IMR-90 (cell line): ENCODE measurements at places on chromosomes 3 and 15.

DNA sequence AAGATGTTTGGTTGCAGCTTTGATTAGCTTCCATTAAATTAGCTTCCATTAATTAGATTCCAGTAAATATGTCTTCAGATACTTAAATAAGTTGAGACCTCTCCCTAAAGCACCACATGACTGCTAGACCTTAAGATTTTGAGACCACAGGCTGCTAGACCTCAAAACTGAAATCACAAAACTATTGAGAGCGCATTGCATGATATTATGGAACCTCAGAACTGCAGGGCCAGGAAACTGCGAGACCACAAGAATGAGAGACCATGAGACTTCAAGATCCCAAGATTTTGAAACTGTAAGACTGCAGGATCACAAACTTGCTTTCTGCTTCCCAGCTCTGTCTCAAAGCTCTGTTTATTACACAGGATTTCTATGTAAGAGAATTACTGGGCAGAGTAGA is 87.4 kb downstream of the TRIM42 start:
- no peak overlapping the region for H3K27ac ChIP-seq
- no peaks in the 10 kb centered on the region for H3K27me3 ChIP-seq
- H3K4me1 ChIP-seq: no peaks in the 10 kb centered on the region
- H3K4me3 ChIP-seq: no peak overlapping the region
- no peak for DNase-seq

DNA sequence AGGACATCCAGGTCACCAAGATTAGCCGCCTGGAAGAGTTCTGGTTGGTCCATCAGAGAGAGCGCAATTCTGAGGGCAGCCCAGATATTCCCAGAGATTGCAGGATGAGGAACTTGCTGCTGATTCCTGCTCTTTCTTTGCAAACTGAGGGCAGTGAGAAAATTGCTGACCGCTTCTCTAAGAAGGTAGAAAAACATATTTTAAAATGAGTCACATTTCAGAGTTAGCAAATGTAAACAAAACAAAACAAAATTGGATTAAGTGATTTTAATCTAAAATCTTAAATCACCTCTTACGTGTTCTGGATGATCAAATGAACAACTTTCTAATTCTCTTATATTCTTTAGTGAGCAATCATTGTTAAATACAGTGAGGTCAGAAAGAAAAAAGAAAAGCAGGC is 149.0 kb downstream of the USP13 start:
- no peaks in the 10 kb centered on the region for H3K27me3 ChIP-seq
- H3K36me3 ChIP-seq: no peaks in the 10 kb centered on the region
- H3K4me1 ChIP-seq: peaks cover 4% of the 10 kb centered on the region
- H3K4me3 ChIP-seq: no peak overlapping the region
- no peak overlapping the region for H3K27ac ChIP-seq

GRCh38 chr3:189308608-189309007 is 136.8 kb downstream of the TPRG1 start:
- no peaks in the 10 kb centered on the region for H3K36me3 ChIP-seq
- H3K4me1 ChIP-seq: no peaks in the 10 kb centered on the region
- no peaks in the 10 kb centered on the region for H3K27me3 ChIP-seq
- no peak for DNase-seq
- H3K4me3 ChIP-seq: no peak overlapping the region

DNA sequence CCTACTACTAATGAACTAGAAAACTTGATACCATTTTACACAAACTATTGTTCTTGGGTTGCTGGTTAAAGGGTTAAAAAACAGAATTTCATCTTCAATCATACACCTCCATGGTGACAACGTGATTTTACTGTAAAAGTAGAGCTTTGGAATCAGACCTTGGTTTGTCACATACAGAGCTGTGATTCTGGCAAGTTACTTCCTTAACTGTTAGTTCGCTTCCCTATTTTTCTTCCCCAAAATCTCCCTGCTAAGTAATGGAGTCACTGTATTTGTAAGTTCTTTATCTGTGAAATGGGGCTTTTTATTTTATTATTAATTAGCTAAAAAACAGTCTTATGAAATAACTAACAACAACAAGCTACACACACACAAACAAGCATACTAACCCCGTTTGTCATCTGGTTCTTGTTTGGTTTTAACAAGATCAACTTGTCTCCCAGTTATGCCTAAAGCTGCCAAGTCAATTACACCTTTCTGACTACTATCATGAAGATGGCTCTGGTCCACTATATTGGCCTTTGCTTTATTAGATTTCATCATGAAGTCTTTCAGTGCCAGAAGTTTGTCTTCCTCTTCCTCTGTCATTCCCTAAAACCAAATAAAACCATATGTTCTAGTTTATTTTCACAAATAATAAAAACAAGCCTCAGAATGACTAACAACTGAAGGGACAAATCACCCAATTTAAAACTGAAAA is 38.6 kb downstream of the PIK3R4 start:
- no peak for DNase-seq
- peaks cover 5% of the 10 kb centered on the region for H3K36me3 ChIP-seq
- H3K27ac ChIP-seq: no peak overlapping the region
- H3K4me1 ChIP-seq: no peaks in the 10 kb centered on the region; the same call in 1 of the 2 replicates
- H3K27me3 ChIP-seq: no peaks in the 10 kb centered on the region

GRCh38 chr3:139764936-139765335 is 87.2 kb upstream of the NMNAT3 start:
- DNase-seq: peak; percentile 66
- H3K4me3 ChIP-seq: no peak overlapping the region
- H3K4me1 ChIP-seq: no peaks in the 10 kb centered on the region; the same call in 1 of the 2 replicates
- peaks cover 2% of the 10 kb centered on the region; the same call in 1 of the 2 replicates for H3K27me3 ChIP-seq
- no peak overlapping the region for H3K27ac ChIP-seq

DNA sequence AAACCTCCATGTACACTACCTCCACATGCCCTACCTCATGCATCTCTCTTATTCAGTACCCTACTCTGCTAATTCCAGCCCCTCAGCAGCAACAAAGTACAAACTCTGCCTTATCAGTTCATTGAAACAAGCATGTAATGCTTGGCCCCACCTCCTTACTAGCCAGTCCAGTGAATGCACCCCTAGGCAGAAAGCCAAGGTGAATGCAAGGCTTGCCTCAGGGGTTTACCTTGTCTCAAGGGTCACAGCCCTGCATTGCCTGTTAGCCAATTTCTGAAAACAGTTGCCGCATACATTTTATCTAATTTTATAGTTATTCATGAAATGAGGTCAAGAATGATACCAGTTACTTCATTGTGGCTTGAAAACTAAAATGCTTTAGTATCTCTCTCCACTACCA is 576.4 kb downstream of the FHIT start:
- H3K36me3 ChIP-seq: no peaks in the 10 kb centered on the region
- H3K4me3 ChIP-seq: no peak overlapping the region
- H3K27me3 ChIP-seq: no peaks in the 10 kb centered on the region

- peaks cover 16% of the 10 kb centered on the region for H3K4me1 ChIP-seq
- H3K27ac ChIP-seq: peak within 1 kb of the TSS; percentile 92
- H3K27me3 ChIP-seq: no peaks in the 10 kb centered on the region; the same call in 1 of the 2 replicates
- peak within 1 kb of the TSS; percentile 76 for H3K4me3 ChIP-seq
- no peaks in the 10 kb centered on the region for H3K36me3 ChIP-seq
- DNase-seq: peak; percentile 68
Observed at GRCh38 chr3:113211330-113212149, at the start of gene BOC. Gene BOC, plus strand, starts transcription at chr3:113211557. Its CDS starts 38,246 bp downstream, at chr3:113249803.

DNA sequence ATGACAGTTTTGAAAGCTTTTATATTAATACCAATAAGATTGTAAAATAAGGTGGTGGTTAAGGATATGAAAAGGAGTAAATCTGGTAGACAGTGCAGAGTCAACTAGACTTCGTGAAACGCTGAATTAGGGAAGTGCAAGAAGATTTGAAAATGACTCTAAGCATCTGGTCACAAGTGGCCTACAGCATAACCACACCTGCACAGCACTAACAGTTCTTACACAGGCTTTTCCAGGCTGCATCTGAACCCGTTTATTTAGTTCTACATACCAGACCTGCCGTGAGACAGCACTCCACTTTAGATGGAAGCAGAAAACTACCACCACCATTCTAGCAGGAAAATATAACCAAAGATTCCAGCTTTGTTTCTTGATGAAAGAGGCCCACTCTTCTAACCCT is 1.9 kb downstream of the DMXL2 start:
- H3K27me3 ChIP-seq: peaks cover 2% of the 10 kb centered on the region; the same call in 1 of the 2 replicates
- no peak for DNase-seq
- H3K4me1 ChIP-seq: peaks cover 3% of the 10 kb centered on the region; the same call in 1 of the 2 replicates
- H3K36me3 ChIP-seq: no peaks in the 10 kb centered on the region
- H3K27ac ChIP-seq: no peak overlapping the region
- H3K4me3 ChIP-seq: no peak overlapping the region

GRCh38 chr3:197456261-197457091 is 99.3 kb downstream of the BDH1 start:
- H3K27ac ChIP-seq: peak overlapping the region; percentile 91
- peak; percentile 87 for DNase-seq
- no peaks in the 10 kb centered on the region for H3K36me3 ChIP-seq
- peak overlapping the region; percentile 49 for H3K4me3 ChIP-seq
- H3K4me1 ChIP-seq: peaks cover 7% of the 10 kb centered on the region

DNA sequence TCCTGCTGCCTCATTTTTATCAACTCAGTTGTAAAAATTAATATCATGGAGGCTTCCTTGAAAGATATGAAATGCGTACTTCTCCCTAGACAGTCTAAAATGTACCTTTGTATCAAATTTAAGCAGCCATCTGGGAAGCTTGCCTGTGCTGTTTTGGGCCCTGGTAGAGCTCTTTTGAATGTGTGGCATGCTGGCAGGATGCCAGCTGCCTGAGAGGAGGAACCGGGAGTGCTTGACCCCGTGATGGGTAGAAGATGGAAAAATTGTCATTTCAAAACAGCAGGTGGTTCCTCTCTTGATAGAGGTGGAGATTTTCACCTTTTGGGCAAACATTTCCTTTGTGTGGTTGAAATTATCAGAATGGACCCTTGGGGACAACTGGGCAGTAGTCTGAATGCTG is 245.3 kb downstream of the RPLP1 start:
- no peaks in the 10 kb centered on the region for H3K4me1 ChIP-seq
- H3K27me3 ChIP-seq: peaks cover 62% of the 10 kb centered on the region
- no peak overlapping the region for H3K27ac ChIP-seq
- H3K4me3 ChIP-seq: no peak overlapping the region

GRCh38 chr15:49438962-49439631 is 16.1 kb downstream of the FGF7 start:
- H3K4me1 ChIP-seq: peaks cover 22% of the 10 kb centered on the region
- no peak overlapping the region for H3K4me3 ChIP-seq
- peak overlapping the region; percentile 21 for H3K27ac ChIP-seq
- DNase-seq: no peak
